Ovary (tissue), 10 donors: ENCODE measurements at places on chromosomes 4 and X.

DNA sequence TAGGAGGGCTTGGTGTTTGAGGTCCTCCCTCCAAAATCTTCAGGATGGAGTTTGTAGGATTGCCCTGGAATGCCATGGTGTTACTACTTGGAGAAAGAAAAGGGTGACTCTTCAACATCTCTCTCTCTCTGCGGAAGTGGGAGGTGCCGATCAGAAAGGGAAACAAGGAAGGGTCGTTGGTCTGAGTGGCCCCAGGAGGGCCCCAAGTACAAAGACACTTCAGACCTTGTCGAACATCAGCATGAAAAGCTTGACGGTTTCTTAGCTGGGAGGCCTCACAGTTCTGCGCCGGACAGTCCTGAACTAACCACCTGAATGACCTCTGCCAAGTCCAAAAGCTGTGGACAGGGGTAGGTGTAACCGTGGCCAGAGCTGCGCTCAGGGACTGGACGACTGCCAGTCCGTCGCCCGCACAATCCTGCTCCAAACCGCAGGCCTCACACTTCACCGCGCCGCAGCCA lies 646 bp upstream of the GSX2 start:
- H3K27me3 ChIP-seq: no peaks in the 10 kb centered on the region
- no peak overlapping the region for H3K4me3 ChIP-seq
- no peak overlapping the region for H3K27ac ChIP-seq

DNA sequence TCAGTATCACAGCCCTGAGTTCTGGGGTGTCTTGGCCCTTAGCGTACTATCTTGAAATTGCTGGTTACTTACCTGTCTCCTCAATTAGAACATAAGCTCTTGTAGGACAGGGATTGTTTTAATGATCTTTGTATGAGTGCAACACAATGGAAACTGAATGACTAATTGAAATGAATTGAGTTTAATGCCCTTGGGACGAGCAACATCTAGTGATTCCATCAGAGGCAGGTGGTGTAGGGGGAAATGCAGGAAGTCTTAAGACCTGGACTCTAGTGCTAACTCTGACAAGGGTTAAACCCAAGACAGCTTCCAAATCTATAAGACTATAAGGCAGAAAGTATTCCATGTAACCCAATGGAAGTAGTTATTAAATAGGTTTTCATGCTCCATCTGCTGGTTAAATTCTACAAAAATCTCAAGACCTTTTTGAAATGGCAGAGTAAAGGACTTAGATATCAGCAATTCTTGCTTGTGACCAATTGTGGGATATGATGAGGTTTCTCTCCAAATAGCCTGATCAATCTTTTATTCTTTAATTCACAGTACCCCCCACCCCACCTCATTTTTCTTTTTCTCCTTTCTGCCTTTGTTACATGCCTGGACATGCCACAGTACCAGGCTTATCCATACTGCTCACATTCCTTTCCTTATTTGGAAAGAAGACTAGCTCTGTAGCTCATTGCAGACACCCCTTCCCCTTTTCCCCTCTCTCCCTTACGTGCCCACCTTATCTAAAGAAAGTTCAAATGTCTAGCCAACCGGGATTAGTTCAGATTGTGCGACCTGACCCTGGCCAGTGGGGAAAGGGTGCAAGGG lies 340.8 kb downstream of the PAPSS1 start:
- H3K27ac ChIP-seq: no peak overlapping the region
- H3K27me3 ChIP-seq: no peaks in the 10 kb centered on the region

DNA sequence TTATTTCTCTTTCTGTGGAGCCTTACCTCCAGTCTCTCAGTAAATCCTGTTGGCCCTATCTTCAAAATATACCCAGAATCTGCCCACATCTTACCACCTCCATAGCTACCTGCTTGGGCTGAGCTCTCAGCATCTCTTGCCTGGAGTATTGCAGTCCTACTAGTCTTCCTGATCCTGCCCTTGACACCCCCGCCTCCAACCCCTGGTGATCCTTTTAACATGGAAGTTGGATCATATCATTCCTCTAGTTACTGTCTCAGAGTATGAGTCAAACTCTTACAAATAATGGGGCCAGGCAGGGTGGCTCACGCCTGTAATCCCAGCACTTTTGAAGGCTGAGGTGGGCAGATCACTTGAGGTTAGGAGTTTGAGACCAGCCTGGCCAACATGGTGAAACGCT lies 43.1 kb upstream of the SETD7 start:
- no peak for DNase-seq
- no peaks in the 10 kb centered on the region for H3K36me3 ChIP-seq
- H3K4me1 ChIP-seq: no peaks in the 10 kb centered on the region
- no peak overlapping the region for H3K27ac ChIP-seq
- no peak overlapping the region for H3K4me3 ChIP-seq

GRCh38 chr4:152382057-152382785 lies 153.7 kb downstream of the FBXW7 start:
- H3K4me1 ChIP-seq: no peaks in the 10 kb centered on the region
- no peaks in the 10 kb centered on the region for H3K36me3 ChIP-seq
- H3K27me3 ChIP-seq: no peaks in the 10 kb centered on the region

DNA sequence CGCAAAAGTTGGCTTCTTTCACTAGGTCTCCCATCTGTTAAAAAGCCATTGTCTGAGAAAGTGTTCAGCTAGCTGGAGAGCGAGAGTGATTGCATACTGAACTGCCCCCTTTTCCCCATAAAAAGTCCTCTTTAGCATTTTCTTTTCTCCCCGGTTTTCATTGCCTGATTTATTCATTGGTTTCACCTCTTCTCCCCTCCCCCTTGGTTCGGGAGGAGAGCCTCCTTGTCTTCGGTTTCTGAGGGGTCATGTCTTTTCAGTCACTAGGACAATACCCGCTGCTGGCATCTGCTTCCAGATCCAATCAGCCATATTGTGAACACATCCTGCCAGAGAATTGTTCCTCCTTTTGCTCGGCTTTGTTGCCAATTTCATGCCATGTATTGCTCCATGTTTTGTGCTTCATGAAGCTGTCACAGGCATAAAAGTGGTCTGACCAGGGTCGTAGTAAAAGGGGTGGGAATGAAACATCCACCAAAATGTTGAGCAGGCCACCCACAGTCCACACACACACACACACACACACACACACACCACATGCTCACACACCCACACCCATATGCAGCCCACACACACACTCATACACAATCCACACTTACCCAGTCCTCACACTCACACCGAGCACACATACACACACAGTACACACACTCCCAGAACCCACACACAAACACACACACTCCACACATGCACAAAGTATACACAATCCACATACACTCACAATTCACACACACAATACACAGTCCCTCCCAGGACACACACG lies 136.0 kb downstream of the NKX6-1 start:
- no peaks in the 10 kb centered on the region for H3K36me3 ChIP-seq
- H3K4me1 ChIP-seq: no peaks in the 10 kb centered on the region
- no peak overlapping the region for H3K27ac ChIP-seq
- no peaks in the 10 kb centered on the region for H3K27me3 ChIP-seq
- no peak for DNase-seq
- H3K4me3 ChIP-seq: no peak overlapping the region

DNA sequence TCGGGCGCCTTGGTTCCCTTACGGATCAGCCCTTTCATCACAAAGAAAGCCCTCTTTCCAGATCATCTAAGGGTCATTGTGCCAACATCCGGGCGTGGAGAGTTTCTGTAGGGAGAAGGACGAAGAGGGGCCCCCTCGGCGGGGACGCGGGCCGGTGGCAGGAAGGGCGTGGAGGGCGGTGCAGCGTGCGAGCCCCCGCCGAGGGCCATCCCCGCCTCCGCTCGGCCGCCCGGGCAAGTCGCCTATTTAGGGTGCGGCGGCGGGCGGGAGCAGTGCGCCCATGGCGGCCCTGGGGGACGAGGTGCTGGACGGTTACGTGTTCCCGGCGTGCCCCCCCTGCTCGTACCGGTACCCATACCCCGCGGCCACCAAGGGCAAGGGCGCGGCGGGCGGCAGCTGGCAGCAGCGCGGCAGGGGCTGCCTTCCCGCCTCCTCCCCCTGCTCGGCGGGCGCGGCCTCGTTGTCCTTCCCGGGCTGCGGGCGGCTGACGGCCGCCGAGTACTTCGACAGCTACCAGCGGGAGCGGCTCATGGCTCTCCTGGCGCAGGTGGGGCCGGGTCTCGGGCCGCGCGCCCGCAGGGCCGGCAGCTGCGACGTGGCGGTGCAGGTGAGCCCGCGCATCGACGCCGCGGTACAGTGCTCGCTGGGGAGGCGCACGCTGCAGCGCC lies at the start of gene ZAR1:
Gene ZAR1 (plus strand): TSS at position 241 of the 668 bp plus-strand sequence. CDS start 40 bp downstream, at position 281.
- peaks cover 1% of the 10 kb centered on the region for H3K4me1 ChIP-seq
- H3K4me3 ChIP-seq: no peak within 1 kb of the TSS
- H3K36me3 ChIP-seq: no peaks in the 10 kb centered on the region
- H3K27ac ChIP-seq: no peak within 1 kb of the TSS

GRCh38 chr4:100461807-100462605 lies 55.8 kb downstream of the EMCN start:
- no peaks in the 10 kb centered on the region for H3K27me3 ChIP-seq
- no peak for DNase-seq
- H3K27ac ChIP-seq: no peak overlapping the region
- H3K36me3 ChIP-seq: no peaks in the 10 kb centered on the region

DNA sequence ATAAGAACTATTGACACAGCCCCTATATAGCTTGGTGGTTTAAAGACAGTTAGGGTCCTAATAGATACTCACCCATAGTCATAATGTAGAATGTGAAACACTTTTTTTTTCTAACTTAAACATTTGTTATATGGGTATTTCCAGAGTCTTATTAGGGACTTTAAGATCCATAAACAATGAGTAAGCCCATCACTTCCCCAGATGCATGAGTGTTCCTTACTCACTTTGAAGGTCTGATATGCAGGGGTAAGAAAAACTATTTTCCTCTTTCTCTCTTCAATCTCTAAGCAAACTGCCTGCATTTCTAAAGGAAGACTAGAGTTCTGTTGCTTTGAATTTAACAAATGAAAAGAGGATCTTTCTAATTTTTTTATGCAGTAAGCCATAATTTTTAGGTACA lies 443.6 kb upstream of the PITX2 start:
- no peak overlapping the region for H3K27ac ChIP-seq
- H3K4me3 ChIP-seq: no peak overlapping the region
- H3K4me1 ChIP-seq: no peaks in the 10 kb centered on the region
- H3K27me3 ChIP-seq: no peaks in the 10 kb centered on the region
- H3K36me3 ChIP-seq: no peaks in the 10 kb centered on the region

- no peak for DNase-seq
- H3K27ac ChIP-seq: no peak overlapping the region
- no peaks in the 10 kb centered on the region for H3K27me3 ChIP-seq
- H3K4me3 ChIP-seq: no peak overlapping the region
Measured at GRCh38 chrX:10166731-10167151, 10.0 kb downstream of the CLCN4 start.

- DNase-seq: no peak
- H3K27ac ChIP-seq: no peak overlapping the region
- no peaks in the 10 kb centered on the region for H3K27me3 ChIP-seq
- H3K4me1 ChIP-seq: no peaks in the 10 kb centered on the region
Measured at GRCh38 chr4:168621806-168622589, 125.1 kb downstream of the PALLD start.

DNA sequence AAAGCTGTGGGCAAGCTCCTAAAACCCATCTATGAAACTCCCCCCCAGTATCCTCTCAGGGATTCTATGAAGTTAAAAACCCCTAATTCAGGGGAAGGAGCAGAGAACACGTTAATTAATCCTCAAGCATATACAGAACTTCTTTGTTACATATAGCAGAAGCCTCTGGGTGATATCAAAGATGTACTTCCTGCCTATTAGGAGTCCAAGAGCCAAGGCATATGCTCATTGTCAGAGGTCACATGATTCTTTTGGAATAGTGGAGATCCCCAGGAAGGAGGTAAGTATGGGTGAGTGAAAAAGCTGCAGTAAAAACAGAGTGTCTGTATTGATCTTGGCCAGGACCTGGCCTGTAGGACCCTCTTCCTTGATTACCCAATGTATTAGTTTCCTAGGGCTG lies 2.9 kb upstream of the SPARCL1 start:
- H3K27me3 ChIP-seq: no peaks in the 10 kb centered on the region
- peaks cover 4% of the 10 kb centered on the region for H3K4me1 ChIP-seq
- H3K27ac ChIP-seq: no peak overlapping the region
- H3K4me3 ChIP-seq: no peak overlapping the region
- DNase-seq: no peak
- no peaks in the 10 kb centered on the region for H3K36me3 ChIP-seq
